Activated T-cell treated with anti-CD3 and anti-CD28 coated beads, Interleukin-2, amount 50 U/mL, for 72 hours (primary cell): ENCODE measurements at places on chromosomes 1 and 21.
A peak's percentile ranks its signal among the peaks of the same experiment; 100 is the strongest.

- DNase-seq, result no peak
Observed at GRCh38 chr1:218480137-218480536, 135.0 kb downstream of the TGFB2 start.

- DNase-seq, result no peak
Observed at GRCh38 chr1:31620631-31621497, 3.4 kb downstream of the HCRTR1 start.

- DNase-seq, result peak; percentile 25
Observed at GRCh38 chr1:175317309-175317708, 124.7 kb upstream of the KIAA0040 start.

DNA sequence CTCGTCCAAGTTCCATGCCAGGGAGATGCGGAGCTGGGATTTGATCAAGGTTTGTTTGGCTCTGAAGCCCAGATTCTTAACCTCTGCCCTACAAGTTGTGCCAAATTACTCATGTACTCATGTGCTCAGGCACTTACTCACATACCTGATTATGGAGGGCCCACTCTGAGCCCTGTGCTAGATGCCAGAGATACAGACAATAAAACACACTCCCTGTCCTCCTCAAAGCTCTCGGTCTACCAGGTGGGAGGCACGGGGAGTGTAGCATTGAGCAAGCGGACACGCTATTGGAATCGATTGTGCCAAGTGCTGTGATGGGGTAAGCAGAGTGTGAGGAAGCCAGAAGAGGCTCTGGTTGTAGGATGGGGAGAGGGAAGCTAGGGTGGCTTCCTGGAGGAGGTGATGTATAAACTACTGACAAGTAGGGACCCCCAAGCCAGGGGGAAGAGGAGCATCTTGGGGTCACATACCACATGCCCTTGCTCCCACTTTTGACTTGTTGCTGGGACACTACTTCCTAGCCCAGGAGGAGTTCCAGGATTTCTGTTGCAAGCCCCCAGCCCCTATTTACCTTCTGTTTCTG, 49.8 kb upstream of the IFNLR1 start:
- no peak for DNase-seq

DNA sequence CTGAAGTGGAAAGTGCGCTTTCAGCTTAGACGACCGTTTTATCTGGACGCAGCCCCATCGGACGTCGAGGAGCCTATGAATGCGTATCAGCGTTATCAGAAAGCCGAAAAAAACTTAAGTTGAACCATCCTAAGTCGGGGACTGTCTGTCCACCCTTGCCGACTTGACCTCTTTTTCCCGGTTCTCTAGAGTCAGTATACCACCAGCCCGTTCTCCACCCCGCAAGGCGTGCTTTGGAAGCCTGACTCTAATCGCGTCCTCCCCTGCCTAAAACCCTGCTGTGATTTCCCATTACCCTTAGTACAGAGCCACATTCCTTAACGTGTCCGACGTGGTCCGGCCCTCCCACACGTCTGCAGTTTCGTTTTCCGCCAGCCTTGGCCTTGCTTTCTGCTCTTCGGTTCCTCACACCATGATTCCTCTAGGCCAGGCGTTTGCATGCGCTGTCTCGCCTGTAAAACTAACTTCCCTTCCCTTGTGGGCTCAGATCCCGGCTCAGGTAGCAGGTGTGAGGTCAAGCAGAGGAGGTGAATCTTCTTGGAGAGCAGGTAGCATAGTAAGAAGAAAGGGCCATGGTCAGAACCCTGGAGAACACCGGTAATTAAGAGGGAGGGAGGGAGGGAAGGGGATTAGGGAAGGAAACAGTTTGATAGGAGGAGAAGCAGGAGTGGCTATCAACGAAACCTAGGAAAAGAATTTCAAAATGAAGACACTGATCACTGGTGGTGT, 865 bp downstream of the ADPRS start:
- no peak for DNase-seq
